ENCODE measurements at places on chromosomes 16 and 17.

DNA sequence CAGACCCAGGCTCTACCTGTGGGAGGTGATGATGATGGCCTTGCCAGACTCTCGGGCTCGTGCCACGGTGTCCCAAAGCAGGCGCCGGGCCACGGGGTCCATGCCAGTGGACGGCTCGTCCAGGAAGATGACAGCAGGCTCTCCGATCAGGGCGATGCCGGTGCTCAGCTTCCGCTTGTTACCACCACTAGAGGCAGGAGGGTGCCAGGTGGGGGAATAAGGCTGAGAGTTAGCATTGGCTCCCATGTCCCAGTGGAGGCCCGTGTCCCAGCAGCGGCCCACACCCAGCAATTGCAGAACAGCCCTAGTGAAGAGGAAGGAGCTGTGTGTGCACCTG is 10.3 kb upstream of the RNPS1 start:
- DNase-seq: no peak

GRCh38 chr16:65740711-65741110 is 618.8 kb upstream of the CDH11 start:
- no peak for DNase-seq

DNA sequence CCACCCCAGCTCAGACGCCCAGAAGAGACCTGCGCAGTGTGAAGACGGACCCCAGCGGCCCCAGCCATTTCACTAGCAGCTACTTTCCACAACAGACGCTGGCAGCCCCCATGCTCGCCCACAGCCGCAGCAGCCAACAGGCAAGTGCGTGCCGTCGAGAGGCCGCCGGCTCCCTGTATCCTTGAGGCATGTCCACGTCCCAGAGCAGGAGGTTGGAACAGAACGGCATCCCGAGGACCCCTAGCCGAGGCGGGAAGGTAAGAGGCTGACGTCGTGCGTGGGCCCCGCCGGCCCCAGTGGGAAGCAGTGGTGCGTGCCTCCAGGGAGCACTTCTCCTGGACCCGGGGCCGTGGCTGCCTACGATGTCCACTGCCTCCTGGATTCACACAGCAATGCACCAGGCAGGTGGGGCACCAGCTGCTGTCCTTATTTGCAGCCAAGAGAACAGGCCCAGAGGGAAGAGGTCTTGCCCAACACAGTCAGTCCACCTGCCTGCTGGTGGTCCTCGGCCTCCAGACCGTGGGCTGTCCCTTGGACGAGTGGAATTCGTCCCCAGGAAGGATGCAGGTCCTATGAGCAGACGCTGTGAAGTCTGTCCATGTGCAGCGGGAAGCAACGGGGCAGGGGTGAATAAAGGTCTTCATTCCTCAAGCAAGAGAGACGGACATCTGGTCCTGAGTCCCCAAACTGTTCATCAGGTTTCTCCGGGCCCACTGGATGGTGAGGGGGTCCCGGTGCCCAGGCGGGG is 38.5 kb downstream of the SLC7A5 start:
- no peak for DNase-seq

DNA sequence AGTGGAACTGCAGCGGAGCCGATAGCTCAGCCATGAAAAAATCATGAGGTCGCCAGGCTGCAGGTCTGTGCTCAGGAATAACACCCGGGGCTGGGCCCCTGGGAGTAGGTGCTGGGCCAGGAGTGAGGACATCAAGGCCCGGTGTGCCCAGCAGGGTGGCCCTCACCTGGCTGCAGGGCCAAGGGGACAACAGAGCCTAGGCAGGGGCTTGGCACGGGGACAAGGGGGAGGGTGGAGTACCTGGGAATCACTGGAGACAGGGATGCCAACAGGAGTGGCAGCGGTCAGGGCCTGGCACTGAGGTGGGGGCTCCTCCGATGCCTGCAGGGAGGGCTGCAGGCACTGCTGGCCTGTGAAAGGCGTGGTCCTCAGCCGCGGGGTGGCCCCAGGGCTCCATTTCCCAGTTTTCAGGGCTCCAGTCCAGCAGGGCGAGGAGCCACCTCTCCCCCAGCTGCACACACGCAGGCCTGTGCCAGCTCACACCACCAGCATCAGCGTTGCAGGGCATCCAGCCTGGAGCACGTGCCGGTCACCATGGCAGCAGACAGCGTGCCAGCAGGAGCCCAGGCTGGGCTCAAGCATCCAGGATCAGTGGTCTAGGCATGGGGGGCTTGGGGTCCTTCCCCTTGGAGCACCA is 4.7 kb upstream of the FSCN2 start:
- no peak for DNase-seq

DNA sequence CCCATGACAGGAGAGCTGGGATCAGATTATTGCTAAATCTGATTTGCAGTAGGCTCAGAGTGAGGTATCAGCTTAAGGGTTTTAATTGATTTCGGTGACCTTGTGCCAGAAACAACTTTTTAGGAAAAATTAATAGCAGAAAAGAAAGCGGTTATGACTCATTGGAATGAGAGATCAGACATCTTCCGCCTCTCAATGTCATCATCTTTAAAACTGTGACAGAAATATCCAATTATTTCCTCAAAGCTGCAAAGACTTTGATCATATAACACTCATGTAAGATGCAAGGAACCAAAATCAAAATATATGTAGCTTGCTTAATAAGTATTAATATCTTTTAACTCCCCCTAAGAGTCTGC is 190.1 kb upstream of the FOXF1 start:
- no peak for DNase-seq

- no peak for DNase-seq
Measured at GRCh38 chr16:2284797-2285576, 17.1 kb upstream of the RNPS1 start.

DNA sequence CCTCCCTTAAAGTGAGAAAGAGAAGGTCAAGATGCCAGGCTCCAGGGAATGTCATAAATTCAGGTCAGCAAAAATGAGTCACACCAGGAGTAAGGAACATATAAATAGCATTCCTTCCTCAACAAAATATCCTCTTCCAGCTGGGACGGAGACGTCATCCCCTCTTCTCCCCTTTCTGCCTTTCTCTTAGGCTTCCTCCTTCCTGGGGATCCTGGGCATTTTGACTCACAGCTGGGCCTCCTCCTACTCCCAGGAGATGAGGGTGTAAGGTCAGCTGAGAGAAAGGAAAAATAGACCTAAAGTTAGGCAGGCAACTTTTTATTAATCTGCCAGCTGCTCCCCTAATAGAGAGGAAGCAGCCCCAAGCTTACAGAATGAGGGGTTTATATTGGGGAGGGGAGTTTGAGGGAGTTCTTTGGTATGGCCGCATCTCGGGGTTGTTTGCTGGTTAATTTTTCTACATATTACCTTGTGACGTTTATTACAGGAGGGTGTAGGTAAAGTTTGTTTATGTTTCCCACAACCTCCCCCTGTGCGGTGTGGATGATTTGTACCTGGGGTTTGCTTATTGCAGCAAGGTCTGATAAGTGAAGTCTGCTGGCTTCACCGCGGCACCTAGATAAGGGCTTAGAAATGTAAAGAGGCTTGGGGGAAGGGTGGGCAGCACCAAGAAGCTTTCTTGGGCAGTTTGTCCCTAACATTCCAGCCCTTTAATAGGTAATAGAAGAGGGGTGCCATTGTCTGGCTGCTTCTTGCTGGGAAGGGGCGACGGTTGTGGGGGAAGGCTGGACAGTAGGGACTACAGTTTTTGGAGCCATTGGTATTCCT is 7.1 kb upstream of the ZNF747 start:
- DNase-seq: peak; percentile 19

- DNase-seq: peak; percentile 46
Measured at GRCh38 chr16:11296706-11297491, 15.8 kb upstream of the PRM1 start.

DNA sequence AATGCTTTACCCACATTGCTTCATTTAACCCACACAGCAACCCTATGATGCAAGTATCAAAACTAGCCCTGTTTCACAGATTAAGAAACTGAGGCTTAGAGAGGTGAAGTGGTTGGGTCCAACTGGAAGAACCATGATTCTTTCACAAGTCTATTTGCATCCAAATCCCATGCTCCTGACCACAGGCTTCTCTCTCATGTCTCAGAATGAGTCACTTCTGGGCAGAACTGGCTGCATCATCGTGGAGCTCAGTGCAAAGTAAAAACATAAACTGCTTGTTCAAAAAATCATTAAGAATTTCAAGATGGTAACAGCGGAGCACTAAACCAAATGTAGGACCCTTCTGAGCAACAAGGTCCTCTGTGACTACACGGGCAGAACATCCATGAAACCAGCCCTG is 20.2 kb upstream of the CES1 start:
- DNase-seq: no peak

DNA sequence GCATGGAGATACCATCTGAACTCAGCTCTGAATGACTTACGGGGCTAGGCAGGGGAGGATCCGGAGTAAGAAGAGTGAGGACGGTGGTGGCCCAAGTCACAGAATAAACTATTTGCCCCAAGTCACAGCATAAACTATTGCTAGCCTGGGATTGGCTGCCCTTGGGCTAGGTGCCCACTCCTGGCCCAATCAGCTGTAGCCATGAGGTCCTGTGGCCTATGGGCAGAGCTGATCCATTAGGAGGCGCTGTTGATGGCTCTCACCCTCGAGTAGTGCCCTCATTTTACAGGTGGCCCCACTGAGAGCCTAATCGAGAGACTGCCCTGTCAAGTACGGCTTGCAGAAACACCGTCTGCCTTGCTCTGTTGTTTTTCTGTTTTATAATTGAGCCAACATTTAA is 62.3 kb upstream of the ZNF423 start:
- DNase-seq: no peak

GRCh38 chr16:46706642-46707041 is 17.2 kb downstream of the ORC6 start:
- no peak for DNase-seq

DNA sequence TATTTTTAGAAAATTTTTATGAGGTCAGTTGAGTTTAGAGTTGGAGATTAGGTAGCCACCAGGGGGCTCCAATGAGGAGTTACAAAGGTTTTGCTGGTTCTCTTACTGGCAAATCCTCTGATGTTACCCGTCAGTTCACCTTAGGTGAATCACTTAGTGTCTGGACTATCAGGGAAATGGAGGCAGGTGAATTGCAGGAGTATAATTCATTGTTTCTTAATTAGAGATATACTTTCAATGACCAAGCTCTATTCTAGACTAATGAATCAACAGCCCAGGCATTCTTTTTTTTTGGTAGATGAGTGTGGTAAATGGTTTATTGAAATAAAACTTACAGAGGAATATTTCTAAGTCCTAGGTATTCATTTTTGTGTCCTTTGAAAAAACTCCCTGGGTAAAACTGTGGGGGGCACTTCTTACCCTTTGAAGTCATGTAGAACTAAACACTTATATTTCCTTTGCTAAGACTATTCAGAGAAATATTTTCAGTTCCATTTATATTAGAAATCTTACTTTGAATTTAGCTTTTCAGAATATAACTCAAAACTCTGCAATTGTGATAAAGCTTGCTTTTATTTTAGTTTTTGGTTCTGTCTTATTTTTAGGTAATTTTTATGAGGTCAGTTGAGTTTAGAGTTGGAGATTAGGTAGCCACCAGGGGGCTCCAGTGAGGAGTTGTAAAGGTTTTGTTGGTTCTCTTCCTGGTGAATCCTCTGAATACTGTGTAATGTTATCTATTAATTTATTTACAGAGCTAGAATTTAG is 17.7 kb downstream of the PSMD11 start:
- peak; percentile 82 for DNase-seq

GRCh38 chr17:66302761-66303626 is 581 bp downstream of the PRKCA start:
- peak; percentile 66 for DNase-seq

GRCh38 chr17:81854974-81855774 is 5.2 kb downstream of the P4HB start:
- no peak for DNase-seq

- DNase-seq: no peak
Measured at GRCh38 chr17:56020369-56020768, 132.9 kb upstream of the ANKFN1 start.

DNA sequence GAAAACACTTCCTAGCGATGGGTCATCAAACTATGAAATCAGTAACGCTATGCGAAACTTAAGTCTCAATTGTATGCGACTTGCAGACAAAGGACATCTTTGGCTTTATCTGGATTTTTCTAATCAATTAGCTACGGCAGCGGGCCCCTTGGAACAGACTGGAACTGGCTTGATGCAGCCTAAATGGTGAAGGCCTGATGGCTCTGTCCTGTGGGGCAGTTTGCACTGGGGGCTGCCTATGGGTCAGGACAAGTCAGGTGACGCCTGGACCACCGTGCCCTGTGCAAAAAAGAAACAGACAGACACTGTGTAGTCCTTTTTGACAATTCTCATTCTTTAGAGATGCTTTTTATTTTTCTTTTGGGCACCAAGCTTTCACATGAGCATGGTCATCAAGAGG is 22.0 kb downstream of the MTHFSD start:
- DNase-seq: no peak

GRCh38 chr17:19945009-19945626 is 32.5 kb downstream of the AKAP10 start:
- DNase-seq: no peak

GRCh38 chr17:80742581-80743180 is 198.0 kb downstream of the RPTOR start:
- no peak for DNase-seq

DNA sequence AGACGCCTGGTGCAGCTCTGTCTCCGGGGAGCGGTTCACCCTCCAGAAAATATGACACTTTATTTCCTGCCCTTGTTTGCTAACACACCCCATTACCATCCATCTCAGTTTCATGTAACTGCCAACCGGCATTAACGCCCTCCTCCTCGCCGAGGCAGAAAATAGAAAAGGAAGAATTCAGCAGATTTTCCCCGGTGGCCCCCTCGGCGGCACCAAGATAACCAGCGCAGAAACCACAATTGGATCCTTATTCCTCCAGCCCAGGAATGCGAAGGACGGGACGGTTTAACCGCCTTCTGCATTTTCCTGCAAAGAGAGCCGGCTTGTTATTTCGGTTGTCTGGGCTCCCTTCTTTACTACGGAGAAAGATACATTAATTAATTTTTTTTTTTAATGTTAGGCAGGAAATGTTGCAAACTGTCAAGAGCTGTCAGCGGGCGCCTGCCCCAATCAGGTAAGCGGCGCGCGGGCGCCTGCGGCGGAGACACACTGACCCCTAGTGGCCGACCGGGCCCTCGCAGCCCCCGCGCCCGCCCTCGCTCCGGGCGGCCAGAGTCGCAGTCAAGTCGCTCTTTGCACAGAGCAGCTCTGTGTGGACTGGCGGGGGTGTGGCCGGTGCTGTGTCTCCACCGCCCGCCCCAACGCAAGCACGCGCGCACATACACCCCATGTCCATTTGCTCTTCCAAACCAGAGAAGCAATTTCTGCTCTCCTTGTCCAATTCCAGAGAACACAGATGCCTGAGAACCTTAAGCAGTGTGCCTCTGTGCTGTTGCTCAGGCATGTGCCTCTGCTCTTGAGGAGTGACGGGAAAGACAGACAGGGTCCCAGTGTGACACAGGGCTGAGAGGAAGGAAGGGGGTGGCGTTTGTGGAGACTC is 53.6 kb downstream of the C17orf67 start:
- peak; percentile 91 for DNase-seq

DNA sequence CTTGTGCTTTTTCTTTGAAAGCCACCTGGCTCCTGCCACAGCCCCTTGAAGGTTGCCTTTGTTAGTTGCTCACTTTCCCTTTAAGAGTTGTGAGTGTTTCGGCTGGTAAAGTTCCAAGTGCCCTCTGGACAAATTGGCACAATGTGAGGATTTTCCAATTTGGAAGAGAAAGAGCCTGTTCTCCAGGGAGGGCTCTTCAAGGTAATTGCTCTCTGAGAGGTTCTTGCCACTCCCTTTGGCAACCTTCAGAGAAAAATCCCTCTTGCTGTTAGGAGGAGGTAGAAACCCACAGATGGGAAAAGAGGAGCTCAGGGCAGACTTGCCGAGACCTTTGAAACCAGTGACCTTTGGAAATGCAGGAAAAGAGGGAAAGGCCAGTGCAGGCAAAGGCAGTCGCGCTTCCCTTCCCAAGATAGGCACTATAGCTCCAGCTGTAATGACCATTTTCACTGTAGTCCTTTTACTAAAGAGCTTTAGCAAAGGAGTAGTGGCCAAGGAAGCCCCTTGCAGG is 49.0 kb upstream of the AKAP1 start:
- no peak for DNase-seq

All from common myeloid progenitor, CD34-positive (primary cell).